ENCODE measurements at places on chromosomes 6 and 20. TPM values are rescaled to one million over a fixed set of nuclear protein-coding genes. Genes with fewer than 3 reads are reported as not detected.
A peak's percentile ranks its signal among the peaks of the same experiment; 100 is the strongest.

Gene BTN2A1
- polyA plus RNA-seq: 38.0 TPM

DNA sequence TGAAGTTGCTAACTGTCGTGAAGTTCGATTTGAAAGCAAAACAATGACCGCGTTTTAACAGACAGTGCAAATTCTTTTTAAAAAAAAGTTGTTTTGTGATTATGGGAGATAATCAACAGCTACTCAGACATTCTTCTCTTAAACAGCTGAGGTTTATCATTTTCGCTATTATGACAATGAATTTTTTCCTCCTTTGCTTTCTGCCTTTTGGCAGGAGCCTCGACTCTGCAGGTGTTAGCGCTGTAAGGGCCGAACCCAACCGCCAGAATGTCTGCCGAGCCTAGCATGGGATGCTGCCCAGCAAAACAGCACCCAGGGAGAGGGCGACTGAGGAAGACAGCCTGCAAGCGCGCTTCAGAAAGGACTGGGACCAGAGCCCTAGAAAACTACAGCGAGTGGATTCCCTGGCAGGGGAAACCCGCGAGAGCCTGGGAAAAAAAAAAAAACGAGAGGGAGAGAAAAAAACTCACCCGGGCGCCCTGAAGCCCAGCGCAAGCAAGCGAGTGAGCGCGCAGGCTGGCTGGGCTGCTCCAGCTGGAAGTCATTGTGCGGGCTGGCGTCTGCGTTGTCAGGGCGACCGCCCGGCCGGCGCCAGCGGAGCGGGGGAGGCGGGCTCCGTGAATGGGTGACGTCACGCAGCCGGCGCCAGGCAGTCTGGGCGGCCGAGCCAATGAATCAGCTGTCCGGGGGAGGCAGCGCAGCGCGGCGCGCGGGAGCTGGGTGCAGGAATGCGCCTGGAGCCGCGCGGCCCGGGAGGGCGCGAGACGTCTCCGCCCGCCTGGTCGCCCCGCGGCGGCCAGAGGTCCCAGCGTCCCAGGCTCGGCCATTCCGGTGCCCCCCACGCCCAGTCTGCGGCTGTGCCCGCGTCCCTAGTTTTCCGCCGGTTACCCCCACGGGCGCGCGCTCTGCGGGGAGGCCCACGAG, 32.7 kb upstream of the ID4 start:
- peak; percentile 89 for DNase-seq

- DNase-seq: no peak
Observed at GRCh38 chr6:119331663-119332286, 17.8 kb downstream of the MAN1A1 start.

DNA sequence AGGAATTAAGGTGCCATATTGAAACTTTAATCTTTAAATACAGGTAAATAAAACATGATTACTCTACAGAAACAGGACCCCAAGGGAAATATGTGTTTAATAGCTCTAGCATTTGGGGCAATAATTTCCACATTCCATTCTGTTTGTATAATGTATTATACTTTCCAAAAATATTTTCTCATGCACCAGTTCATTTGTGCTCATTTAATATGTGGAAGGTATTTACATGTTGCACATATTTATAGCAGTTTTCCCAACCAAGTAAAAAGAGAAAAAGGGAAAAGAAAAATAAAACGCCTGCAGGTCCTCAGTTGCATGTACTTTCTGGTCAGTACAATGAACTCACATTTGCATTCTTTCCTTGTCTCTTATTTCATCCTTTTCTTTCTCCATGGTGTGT, 129.5 kb upstream of the SULF2 start:
- DNase-seq: no peak

All from urinary bladder (tissue), 4 donors.